Neural progenitor cell (in vitro differentiated cells): ENCODE measurements at places on chromosomes 11 and 22. TPM values are rescaled to one million over a fixed set of nuclear protein-coding genes. Genes with fewer than 3 reads are reported as not detected.

GRCh38 chr22:44964722-44965078, 45.1 kb downstream of the PHF21B start:
- peak; percentile 30 for DNase-seq

DNA sequence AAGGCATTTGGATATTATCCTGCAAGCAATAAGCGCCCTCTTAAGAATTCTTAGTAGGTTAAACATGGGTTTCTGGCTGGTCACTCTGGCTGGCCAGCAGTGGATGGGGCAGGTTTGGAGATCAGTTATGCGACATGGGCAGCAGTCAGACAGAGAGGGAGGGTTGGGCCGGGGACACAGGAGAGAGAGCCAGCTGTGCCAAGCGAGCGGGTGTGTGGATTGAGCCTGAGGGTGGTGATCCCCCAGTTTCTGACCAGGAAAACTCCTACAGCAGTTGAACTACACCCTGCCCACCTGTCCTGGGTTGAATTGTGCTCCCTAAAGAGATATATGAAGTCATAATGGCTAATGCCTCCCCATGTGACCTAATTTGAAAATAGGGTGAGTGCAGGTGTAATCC, 671.2 kb downstream of the TBC1D22A start:
- no peak for DNase-seq

GRCh38 chr11:16239141-16240105, 116.9 kb downstream of the SOX6 start:
- peak; percentile 3 for DNase-seq

DNA sequence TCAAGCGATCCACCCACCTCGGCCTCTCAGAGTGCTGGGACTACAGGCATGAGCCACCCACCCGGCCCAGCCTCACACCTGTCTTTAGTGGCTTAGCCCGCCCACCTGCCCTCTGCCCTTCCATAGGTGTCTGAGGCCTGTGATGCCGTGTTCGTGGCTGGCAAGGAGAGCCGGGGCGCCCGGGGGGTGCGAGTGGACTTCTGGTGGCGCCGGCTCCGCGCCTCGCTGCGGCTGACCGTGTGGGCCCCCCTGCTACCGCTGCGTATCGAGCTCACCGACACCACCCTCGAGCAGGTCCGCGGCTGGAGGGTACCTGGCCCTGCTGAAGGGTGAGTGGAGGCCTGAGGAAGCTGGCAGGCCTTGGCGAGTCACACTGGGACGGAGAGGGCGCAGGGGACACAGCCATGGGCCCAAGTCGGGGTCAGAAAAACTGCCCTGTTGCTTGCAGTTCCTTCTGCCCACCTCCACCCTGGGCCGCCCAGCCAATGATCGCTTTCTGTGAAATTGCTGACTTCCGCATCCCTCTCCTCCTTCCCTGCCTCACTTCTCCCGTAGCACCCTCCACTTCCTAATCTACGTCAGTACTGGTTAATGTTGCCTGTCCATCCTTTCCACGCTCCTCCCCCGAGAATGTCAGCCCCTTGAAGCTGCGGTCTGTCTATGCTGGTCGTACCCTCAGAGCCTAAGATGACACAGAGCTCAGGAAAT, 9.3 kb downstream of the TMEM132A start:
- no peak for DNase-seq

- no peak for DNase-seq
Observed at GRCh38 chr11:30876663-30877396, 290.7 kb upstream of the MPPED2 start.

- no peak for DNase-seq
Observed at GRCh38 chr22:47629273-47629711, 866.8 kb downstream of the TBC1D22A start.

- no peak for DNase-seq
Observed at GRCh38 chr11:119610836-119611426, 118.1 kb downstream of the NECTIN1 start.

- no peak for DNase-seq
Observed at GRCh38 chr11:74011360-74012073, 2.6 kb upstream of the UCP3 start.

- DNase-seq: no peak
Observed at GRCh38 chr22:40627612-40628011, 8.9 kb downstream of the MRTFA start.

Gene TRMT2A
- 24.3 and 39.7 TPM in 2 replicates for total RNA-seq

DNA sequence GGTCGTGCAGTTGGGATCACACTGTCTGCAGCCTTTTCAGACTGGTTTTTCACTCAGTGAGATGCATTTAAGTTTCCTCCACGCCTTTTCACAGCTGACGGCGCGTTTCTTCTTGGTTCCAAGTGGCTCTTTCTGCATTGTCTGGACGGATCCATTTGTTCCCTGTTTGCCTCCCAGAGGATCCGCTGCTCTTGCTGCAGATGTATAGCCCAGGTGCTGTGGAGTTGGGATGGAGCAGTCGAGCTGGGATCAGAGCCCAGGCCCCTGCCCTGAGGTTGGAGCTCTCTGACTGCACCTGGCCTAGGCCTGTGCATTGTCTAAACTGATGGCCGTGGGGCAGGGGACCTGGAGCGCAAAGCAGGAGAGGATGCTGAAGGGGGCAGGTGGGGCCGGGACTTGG, 51.6 kb downstream of the PARVB start:
- no peak for DNase-seq

Gene USP2
- 2.1 and 2.6 TPM in 2 replicates for total RNA-seq
